ENCODE measurements at places on chromosomes 7 and 10.

GRCh38 chr7:91185771-91186170 lies 78.5 kb upstream of the FZD1 start:
- DNase-seq, result no peak

GRCh38 chr10:59234816-59235429 lies 58.5 kb downstream of the PHYHIPL start:
- DNase-seq, result no peak

DNA sequence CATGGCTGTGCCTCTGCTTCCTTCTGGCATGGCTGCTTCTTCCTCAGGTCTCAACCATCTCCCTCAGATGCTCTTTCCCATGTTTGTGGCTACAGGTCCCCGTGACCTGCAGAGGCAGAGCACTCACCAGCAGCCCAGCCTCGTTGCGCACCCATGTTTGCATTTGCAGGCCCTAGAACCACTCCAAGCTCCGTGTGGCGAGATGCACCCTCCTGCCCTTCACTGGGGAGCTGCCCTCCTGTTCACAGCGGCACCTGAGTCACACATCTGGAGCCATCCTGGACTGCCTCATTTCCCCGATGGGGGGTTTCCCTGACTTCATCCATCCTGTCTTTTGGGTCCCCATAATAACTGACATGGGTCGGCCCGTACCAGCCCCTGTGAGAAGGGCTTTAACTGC lies 35.9 kb downstream of the EGFR start:
- no peak for DNase-seq

DNA sequence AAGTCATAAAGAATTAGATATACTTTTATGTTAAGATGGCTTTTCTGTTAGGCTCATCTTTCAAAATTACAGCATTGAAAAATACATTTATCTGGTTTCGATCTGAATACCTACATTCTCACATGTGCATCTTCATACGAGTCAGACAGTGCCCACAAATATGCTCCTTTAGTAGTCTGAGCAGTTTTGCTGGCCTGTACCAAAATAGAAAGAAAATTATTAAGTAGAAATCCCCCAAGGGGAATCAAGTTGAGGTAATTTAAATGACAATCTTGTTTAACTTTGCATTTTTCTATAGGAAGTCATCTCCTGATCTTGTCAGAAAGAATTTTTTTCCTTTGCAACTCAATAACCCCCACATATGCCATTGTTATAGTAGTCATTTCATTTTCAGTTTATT lies 287.4 kb upstream of the SEMA3D start:
- DNase-seq, result no peak

DNA sequence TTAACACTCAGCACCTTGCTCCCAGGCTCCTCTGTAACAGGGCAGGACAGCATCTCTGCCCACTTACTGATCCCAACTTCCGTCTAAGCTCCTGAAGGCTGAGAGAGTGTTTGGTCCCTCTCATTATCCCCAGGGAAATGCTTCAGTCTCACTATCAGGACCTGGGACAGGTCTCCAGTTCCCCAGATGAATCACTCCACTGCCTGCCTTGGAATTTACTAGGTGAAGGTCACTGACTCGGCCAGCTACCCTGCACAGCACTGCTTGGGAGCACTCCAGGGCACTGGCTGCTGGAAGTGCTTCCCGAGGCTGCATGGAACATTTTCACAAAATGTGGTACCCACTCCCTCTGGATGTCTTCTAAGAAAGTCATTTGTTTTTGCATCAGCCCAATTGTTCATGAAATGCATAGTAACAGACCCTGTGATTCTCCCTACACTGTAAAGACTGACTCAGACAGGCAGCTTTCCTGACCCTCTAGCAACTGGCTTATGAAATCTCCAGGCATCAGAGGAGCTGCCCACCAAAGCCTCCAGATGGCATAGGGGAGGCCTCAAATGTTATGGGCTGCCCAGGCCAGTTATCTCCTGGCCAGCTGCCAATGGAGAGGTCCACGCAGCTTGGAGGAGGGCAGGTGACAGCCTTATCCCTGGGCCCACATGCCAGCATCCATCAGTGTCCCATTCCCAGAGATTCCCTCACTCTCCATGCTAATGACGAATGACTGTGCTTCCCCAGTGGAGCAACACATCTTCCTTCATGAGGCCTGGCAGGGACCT lies 89.1 kb downstream of the GFRA1 start:
- no peak for DNase-seq

GRCh38 chr7:39746103-39746819 lies 122.9 kb downstream of the RALA start:
- DNase-seq, result peak; percentile 64
